Activated gamma-delta T cell treated with Interleukin-2 at 50 U/mL for 16 hours (primary cell): ENCODE measurements at places on chromosomes 12 and 14.
A peak's percentile ranks its signal among the peaks of the same experiment; 100 is the strongest.

DNA sequence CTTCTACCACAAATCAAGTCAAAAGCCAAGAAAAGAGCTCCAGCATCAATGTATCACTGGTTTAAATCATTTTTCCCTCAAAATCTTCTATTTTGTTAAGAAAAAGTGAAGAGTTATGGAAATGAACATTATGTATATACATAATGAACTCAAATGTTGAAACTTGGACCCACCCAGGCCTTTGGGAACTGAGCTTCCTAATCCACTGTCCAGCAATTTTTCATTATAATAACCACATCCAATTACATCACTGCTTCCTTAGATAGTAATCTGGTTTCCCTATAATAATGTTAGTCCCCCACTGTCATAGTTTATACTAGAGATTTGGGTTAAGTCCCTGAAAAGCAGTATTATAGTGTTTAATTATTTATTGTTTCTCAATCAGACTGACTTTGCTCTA lies 170.9 kb downstream of the PIK3C2G start:
- no peak for DNase-seq

DNA sequence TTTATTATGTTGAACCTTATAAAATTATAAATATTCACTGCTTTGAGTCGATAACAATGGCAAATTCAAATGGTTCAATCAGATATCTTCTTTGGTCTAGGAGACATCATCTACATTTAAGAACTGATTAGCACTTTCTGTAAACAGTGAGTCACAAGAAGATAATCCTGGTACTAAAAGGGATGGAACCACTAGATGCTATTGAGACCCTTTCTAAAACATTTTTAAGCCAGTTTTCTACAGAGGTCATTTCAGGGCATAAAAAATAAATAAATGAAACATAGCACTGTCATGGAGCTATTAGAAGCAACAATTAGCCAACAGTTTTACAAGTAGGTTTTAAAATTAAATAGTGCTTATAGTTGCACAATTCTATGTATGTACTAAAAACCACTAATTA lies 212.2 kb downstream of the DUSP6 start:
- no peak for DNase-seq

- no peak for DNase-seq
Observed at GRCh38 chr12:94615260-94616181, 34.8 kb downstream of the TMCC3 start.

DNA sequence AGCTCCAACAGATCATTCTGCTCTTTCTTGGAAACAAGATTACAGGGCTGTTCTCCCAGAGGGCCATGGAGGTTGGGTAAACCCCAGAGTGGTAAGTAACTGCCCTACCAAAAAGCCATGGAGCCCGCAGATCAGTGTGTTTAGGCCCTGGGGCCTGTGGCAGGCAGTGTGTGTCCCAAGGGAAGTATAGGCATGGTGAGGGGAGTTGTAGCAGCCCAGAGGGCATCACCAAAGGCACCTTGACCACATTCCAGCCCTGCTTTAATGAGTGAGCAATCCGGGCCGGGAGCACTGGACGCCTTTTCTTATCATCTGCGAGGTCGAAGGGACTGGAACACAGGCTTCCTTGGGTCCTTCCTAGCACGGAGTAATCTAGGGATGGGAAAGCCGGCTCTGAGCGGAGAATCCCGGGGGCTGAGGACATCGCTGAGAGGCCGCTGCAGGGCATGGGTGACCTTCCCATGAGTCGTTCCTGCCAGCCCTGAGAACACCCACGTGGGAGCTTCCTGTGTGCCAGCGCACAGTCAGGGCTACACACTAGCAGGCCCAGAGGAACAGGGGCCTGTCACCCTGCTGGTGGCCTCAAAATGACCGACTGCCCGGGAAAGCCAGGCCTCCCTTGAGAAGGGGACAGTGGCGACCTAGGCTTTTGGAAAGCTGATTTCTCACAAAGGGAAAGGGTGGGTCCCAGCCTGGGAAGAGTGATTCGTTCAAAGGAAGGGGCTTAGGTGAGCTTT lies 91.3 kb downstream of the NINJ2 start:
- no peak for DNase-seq

DNA sequence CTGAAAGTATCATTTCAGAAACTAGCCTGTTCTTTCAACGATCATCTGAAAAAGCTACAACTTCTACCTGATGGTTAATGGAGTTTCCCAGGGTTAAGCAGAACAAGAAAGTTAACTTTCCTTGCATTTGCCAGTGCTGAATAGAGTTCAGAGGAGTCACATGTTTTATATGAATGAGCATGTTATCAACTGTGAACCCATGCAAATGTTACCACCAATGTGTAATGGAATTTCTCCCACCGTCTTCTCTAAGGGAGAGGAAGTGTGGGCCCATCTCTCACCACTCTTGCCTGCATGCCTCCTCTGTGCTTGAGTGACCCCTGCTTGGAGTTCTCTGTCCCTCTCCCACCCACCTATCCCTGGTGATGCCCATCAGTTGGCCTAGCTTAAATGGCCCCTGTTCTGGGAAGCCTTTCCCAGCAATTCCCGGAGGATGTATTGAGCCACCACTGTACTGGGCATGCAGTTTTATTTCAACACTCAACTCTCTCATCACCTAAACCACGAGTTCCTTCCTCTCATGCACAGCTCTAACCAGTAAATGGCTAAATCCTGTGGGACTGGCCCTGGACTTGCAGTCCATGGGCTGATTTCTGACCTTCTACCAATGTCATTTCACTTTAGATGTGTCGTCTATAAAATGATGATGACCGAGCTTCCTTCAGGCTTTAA lies 159.8 kb downstream of the RPAP3 start:
- no peak for DNase-seq

DNA sequence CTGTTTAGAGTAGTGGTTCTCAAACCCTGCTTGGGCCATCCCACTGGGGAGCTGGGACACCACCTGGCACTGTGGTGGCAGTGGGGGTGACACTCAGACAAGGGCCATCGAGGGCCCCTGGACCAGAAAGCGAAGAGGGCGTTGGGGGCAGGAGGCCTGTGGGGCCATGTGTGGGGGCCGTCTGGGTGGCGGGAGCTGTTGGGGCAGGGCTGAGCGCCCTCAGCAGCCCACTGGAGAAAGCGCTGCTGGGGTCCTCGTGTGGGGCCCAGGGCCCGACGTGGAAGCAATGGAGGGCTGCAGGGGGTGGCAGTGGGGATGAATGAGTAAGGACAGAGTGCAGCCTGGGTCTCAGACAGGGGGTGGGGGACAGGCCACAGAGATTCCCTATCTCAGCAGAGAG lies 5.9 kb upstream of the ADSS1 start:
- DNase-seq: no peak

DNA sequence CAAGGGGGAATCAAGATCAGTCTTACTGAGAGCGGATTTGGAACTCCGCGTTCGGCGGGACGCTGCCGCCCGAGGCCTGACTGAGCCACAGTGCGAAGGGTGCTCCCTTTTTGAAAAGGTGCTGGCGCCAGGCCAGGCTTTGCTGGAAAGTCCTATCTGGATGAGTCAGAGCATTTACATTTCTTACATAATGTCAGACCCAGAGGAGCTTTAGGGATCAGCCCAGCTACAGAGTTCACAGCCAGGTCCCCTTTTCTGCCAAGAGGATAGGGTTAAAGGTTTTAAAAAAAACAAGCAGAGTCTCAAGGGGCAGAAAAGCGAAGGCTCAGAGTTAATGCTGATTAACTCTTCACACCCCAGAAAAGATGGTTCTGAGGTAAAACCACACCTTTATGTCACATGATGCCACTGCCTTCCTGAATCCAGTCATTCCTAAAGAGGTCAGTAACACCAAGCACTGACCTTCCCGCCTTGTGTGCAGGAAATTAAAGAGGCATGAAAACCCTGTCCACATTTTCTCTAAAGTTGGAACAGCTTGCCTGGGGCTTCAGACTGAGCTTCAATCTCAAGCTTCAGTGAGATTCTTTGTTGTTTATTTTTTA lies 11.7 kb upstream of the FBXL14 start:
- peak; percentile 18 for DNase-seq

- no peak for DNase-seq
Observed at GRCh38 chr12:88944397-88944796, 364.1 kb upstream of the KITLG start.

- no peak for DNase-seq
Observed at GRCh38 chr14:103427485-103428443, 42.5 kb downstream of the MARK3 start.

DNA sequence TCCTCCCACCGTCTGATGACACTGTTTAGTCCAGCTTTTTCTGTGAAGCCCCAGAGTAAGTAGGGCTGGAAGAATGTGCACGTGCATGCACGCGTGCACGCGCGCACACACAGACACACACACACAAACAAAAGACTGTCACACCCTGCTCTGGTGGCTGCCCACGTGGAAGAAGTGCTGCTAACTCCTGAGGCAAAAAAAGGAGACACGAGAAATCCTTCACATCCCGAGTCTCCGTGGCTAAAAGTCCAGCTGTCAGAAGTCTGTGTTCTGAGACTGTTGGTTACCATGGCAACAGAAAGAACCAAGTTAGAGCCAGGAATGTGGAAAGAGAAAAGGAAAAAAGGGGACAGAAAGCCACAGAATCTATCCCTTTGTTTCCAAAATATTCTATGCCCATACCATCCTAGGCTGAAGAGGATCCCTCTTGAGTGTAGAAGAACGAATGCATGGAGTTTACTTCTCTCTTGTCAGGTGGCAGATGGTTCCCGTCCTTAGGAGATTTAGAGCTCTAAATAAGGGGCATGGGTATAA lies 1.6 kb upstream of the C12orf71 start:
- no peak for DNase-seq

- no peak for DNase-seq
Observed at GRCh38 chr14:99699085-99699760, 15.1 kb downstream of the CYP46A1 start.
